ENCODE measurements at places on chromosomes 3 and 15.

- no peaks in the 10 kb centered on the region for H3K36me3 ChIP-seq
- DNase-seq: no peak
- H3K27me3 ChIP-seq: no peaks in the 10 kb centered on the region
- H3K4me3 ChIP-seq: no peak overlapping the region
- no peaks in the 10 kb centered on the region for H3K4me1 ChIP-seq
Measured at GRCh38 chr15:52436981-52437380, 91.7 kb downstream of the MYO5A start.

GRCh38 chr3:192817506-192817905 is 90.2 kb upstream of the FGF12 start:
- H3K4me1 ChIP-seq: peaks cover 8% of the 10 kb centered on the region
- no peak overlapping the region for H3K4me3 ChIP-seq
- DNase-seq: no peak
- no peaks in the 10 kb centered on the region for H3K36me3 ChIP-seq
- H3K27ac ChIP-seq: no peak overlapping the region

DNA sequence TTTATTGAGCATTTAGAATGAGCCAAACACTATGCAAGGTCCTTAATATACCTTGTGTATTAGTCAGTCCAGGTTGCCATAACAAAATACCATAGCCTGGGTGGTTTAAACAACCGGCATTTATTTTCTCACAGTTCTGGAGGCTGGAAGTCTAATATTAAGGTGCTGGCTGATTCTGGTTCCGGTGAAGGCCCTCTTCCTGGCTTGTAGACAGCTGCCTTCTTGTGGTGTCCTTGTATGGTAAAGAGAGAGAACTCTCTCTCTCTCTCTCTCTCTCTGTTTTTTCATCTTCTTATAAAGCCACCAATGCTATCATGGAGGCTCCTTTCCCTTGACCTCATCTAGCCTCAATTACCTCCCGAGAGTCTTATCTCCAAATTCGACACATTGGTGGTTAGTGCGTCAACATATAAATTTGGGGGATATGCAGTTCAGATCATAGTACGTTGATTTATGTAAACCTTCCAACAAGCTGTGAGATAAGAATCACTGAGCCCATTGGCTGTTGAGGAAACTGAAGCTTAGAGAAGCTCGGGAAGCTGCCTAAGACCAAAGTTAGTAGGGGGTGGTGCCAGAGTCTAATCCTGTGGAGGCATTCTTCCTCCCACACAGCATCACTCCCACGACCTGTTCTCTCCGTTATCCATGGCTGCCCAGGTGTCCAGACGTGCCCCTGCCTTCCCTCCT is 298.0 kb upstream of the PROK2 start:
- H3K36me3 ChIP-seq: no peaks in the 10 kb centered on the region
- peak; percentile 8 for DNase-seq
- no peak overlapping the region for H3K4me3 ChIP-seq
- no peak overlapping the region for H3K27ac ChIP-seq
- no peaks in the 10 kb centered on the region for H3K27me3 ChIP-seq

DNA sequence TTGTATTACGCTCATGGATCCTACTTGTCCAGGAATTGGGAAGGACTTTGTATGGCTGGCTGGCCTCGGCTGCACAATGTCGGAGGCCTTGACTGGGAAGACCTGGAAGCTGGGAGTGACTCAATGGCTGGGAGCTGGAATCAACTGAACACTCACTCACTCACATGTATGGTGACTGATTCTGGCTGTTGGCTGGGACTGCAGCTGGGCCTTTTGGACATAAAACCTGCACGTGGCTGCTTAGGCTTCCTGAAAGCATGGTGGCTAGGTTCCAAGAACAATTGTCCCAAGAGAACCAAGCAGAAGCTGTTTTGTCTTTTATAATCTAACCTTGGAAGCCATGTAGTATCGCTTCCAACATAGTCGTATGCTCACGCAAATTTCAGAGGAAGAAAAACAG is 38.0 kb upstream of the CMTM8 start:
- H3K27me3 ChIP-seq: no peaks in the 10 kb centered on the region
- no peak for DNase-seq
- no peak overlapping the region for H3K27ac ChIP-seq
- no peak overlapping the region for H3K4me3 ChIP-seq
- no peaks in the 10 kb centered on the region for H3K4me1 ChIP-seq

GRCh38 chr3:82093641-82094040 is 332.2 kb upstream of the GBE1 start:
- no peak overlapping the region for H3K27ac ChIP-seq
- H3K36me3 ChIP-seq: no peaks in the 10 kb centered on the region
- H3K27me3 ChIP-seq: no peaks in the 10 kb centered on the region
- H3K4me1 ChIP-seq: no peaks in the 10 kb centered on the region
- H3K4me3 ChIP-seq: no peak overlapping the region

DNA sequence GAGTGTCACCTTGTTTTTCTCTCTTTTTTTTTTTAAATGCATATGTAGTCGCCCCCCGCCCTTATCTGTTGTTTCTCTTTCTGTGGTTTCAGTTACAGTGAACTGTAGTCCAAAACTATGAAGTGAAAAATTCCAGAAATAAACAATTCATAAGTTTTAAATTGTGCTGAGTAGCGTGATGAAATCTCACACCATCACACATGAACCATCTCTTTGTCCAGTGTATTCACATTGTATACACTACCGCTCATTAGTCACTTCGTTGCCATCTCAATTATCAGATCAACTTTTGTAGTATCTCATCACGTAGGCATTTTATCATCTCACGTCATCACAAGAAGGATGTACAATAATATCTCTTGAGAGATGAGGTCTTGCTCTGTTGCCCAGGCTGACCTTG is 62.5 kb upstream of the MLF1 start:
- no peaks in the 10 kb centered on the region for H3K36me3 ChIP-seq
- no peaks in the 10 kb centered on the region for H3K4me1 ChIP-seq
- H3K4me3 ChIP-seq: no peak overlapping the region
- no peak for DNase-seq

DNA sequence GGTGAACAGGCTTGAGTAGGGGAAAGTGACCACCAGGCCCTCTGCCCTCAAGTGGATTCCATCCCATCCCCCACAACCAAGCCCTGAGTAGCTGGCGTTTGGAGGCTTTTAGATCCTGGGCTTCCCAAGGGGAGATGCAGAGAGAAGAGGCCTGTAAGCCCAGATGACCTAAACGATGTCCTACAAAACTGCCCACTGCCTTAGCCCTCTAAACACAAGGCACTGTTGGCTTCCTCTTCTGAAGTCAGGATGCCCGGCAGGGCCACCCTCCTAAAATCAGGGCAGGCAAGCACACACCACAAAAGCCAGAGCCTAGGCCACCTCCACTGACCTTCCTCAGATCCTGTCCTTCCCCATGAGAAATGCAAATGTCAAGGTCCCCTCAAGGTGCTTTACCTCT is 68.6 kb downstream of the ADCY5 start:
- no peaks in the 10 kb centered on the region for H3K27me3 ChIP-seq
- no peaks in the 10 kb centered on the region for H3K36me3 ChIP-seq
- H3K4me1 ChIP-seq: no peaks in the 10 kb centered on the region
- no peak overlapping the region for H3K27ac ChIP-seq
- no peak for DNase-seq

DNA sequence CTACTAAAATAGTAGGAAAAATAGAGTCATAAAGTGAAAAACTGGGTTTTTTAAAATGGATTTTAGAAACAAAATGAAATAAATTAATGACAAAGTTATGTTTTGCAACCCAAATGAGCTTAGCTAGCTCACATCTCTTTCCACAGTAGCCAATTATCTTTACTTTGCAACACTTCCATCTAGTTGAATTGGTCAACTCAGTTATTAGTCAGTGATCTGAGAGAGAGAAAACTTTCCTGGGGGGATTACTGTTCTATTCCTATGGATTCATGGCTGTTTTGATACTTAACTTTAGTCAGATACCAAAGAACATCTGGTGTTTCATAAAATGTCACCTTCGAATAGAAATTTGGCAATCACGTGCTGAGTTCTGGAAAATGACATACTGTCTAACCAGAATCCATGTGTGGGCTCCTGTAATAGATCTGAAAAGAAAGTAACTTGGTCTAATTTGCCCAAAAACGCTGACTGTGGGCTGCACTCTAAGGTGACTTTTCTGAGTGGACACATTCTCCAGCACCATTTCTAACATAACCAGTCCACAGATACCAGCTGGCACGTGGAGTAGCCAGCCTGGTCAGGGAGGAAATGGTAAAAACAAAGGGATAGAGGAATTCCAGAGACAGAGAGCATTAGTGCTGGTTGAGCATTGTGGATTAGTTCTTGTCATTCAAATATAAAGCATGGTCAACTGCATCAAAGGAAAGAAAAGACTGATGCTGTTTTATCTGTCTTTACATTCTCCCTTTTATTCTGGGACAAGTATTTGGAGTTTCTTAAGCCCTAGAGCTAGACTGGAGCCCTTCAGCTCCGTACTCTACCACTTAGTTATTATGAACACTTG is 45.2 kb upstream of the CCDC80 start:
- H3K36me3 ChIP-seq: no peaks in the 10 kb centered on the region
- H3K27ac ChIP-seq: no peak overlapping the region
- no peak for DNase-seq

DNA sequence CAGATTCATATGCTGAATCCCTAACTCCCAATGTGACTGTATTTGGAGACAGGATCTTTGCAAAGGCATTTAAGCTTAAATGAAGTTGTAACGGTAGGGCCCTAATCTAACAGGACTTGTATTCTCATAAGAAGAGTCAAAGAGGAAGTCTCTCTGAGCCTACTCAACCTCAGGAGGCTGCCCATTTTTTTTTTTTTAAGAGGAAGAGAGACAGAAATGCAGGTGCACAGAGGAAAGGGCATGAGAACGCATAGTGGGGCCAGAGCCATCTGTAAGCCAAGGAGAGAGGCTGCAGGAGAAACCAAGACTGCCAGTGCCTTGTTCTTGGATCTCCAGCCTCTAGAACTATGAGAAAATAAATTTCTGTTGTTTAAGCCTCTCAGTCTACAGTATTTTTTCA is 28.4 kb downstream of the ZNF860 start:
- H3K4me3 ChIP-seq: no peak overlapping the region
- DNase-seq: no peak
- H3K4me1 ChIP-seq: no peaks in the 10 kb centered on the region
- no peak overlapping the region for H3K27ac ChIP-seq
- H3K36me3 ChIP-seq: no peaks in the 10 kb centered on the region

DNA sequence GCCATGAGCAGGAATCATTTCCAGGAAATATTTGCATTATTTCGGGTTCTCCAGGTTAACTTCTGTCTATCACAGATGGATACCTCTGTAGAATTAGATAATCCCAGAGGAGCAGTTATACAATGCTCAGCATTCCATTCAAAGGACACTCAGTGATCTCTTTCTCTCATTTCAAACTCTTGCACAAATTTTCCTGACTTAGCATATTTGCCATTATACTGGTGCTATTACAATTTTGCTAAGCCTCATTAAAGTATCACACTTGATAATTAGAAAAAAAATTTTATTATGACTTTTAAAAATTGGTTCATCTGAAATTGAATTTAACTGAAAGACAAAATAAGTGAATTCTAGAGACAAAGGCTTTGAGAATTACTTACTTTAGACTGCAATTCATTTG is 469.0 kb downstream of the EPHA3 start:
- H3K4me1 ChIP-seq: peaks cover 1% of the 10 kb centered on the region
- H3K4me3 ChIP-seq: no peak overlapping the region
- no peaks in the 10 kb centered on the region for H3K27me3 ChIP-seq
- no peak for DNase-seq
- no peaks in the 10 kb centered on the region for H3K36me3 ChIP-seq

DNA sequence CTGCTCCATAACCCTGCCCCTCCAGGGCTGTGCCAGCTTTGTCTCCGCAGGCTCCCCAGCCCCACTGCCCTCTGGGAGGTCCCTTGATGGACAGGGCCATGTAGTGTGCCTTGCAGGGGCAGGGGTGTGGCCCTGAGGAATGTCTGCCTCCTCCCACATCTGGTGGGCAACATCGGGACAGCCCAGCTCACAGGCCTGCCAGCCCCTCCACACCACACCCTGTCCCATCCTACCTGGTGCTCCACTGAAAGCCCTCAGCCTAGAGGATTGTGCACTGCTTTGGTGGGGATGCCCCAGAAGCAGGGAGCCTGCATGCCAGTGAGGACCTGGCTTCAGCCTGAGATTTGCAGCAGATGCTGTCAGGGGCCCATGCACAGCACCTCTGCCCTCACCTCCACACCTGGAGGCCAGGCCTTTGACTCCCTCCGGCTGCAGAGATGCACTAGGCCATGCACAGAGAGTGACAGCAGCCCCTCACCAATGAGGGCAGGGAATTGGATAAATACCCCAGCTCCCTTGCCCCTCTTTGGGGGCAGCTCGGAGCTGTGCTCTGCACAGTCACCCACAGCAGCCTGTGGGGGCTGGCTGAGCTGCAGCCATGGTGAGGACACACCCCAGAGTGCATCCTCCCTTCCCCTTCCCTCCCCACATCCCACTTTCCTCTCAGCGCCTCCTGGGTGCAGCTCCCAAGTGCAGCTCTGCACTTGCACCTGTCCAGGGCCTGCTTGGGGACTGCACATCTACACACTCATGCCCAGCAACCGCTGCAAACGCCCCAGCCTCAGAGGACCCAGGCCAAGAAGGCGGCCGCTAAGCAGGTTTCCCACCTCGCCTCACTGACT is 2.7 kb downstream of the C3orf22 start:
- no peak for DNase-seq
- H3K27me3 ChIP-seq: no peaks in the 10 kb centered on the region
- H3K36me3 ChIP-seq: no peaks in the 10 kb centered on the region
- no peak overlapping the region for H3K4me3 ChIP-seq
- no peaks in the 10 kb centered on the region for H3K4me1 ChIP-seq

DNA sequence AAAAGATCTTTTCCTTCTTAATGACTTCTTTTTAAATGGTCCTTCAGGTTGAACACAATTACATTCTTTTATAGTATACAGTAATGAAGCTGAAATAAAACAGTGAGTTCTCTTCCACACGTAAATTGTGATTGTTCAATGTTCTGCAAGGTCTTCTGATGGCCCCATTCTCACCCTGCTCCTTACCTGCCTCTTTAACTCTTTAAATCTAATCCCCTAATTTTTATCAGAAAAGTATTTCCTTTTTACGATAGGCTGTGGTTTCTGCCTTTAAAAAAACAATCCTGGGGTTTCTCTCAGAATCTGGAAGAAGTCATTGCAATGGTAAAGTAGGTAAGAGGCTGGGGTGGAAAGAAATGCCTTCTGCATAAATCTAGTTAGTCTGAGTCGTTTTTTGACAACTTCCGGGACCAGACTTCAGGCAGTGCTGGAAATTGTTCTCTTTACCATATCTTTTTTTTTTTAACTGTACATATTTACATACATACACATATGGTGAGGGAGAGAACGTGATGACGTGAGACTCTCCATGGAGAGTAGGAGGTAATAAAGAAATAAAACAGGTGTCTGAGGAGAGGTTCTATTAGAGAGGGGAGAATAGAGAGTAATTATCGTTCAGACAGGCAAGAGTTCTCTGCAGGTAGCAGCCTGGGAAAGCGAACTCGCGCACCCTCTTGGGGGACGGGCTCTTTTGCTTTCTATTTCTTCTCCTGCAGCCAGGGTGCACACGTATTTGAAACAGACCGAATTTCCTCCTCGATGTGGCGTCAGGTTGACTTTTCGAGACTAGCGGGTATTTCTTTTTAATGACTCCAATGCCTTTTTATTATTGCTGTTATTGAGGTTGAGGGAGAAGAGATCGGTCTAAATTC is at the start of gene SIDT1:
Gene SIDT1 (plus strand): TSS at position 730 of the 872 bp plus-strand sequence. CDS start 467 bp downstream, outside the sequence.
- no peak within 1 kb of the TSS for H3K27ac ChIP-seq
- no peaks in the 10 kb centered on the region for H3K4me1 ChIP-seq
- H3K4me3 ChIP-seq: peak within 1 kb of the TSS; percentile 5
- peak; percentile 10 for DNase-seq
- H3K27me3 ChIP-seq: peaks cover 30% of the 10 kb centered on the region
- H3K36me3 ChIP-seq: no peaks in the 10 kb centered on the region

- H3K4me1 ChIP-seq: no peaks in the 10 kb centered on the region
- peak; percentile 56 for DNase-seq
- no peaks in the 10 kb centered on the region for H3K27me3 ChIP-seq
- peak overlapping the region; percentile 47 for H3K27ac ChIP-seq
Measured at GRCh38 chr3:99637368-99638111, 854 bp upstream of the COL8A1 start.

All from mesendoderm (in vitro differentiated cells).